ENCODE measurements at places on chromosomes 2 and 18. TPM values are rescaled to one million over a fixed set of nuclear protein-coding genes. Genes with fewer than 3 reads are reported as not detected.

LINC00305 gene
- not detected for total RNA-seq

WIPF1 gene
- total RNA-seq = 484 TPM

NLRC4 gene
- total RNA-seq = 0.11 TPM

TMEM37 gene
- total RNA-seq = not detected

ABHD1 gene
- 2.1 TPM for total RNA-seq

RAB10 gene
- total RNA-seq = 77.2 TPM

IL37 gene
- total RNA-seq = not detected

KLHL30 gene
- not detected for total RNA-seq

IL36B gene
- total RNA-seq = not detected

HOXD12 gene
- total RNA-seq = not detected

GAREM2 gene
- 3.6 TPM for total RNA-seq

UPP2 gene
- total RNA-seq = not detected

TRIM43 gene
- total RNA-seq = not detected

ATP6V1B1 gene
- total RNA-seq = not detected

SLC38A11 gene
- total RNA-seq = not detected

AGAP1 gene
- 2.4 TPM for total RNA-seq

LONRF2 gene
- 0.06 TPM for total RNA-seq

EVX2 gene
- total RNA-seq = not detected

SLC9A2 gene
- not detected for total RNA-seq

LCT gene
- total RNA-seq = 0.06 TPM

COL4A3 gene
- not detected for total RNA-seq

APCDD1 gene
- not detected for total RNA-seq

All from CD4-positive, alpha-beta memory T cell (primary cell).